A549 (cell line): ENCODE measurements at places on chromosomes 13 and 19.

DNA sequence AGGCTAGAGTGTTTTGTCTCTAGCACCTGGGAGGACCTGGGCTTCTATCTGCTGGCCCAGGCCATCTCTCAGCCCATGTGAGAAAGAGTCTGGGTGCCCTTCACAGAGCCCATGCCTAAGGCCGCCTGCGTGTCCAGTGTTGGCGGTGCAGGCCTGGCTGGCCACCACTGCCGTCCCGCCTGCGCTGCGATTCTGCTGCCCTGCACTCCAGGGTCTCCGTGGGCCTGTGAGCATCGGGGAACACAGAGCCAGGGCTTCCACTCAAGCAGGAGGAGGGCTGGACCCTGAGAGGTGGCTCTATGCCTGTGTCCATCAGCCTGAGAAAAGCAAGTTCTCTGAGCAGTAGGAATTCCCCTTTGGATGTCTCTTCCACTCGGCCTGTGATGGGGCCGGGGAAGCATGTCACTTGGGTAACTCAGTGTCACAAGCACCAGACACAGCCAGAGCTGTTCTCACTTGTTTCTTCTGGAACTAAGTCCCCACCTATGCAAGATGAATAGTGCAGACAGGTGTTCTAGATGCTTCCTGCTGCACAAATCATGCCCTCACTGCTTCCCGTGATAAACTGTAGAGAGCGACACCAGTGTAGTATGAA lies 93.9 kb downstream of the RAB20 start:
- no peak for DNase-seq

GRCh38 chr13:31848621-31849020 lies 109.3 kb downstream of the RXFP2 start:
- no peak for DNase-seq

- no peak for DNase-seq
These were observed 6.0 kb downstream of the ZBTB7A start for GRCh38 chr19:4060621-4061177.

GRCh38 chr13:41019011-41019487 lies at the start of gene ELF1:
TSS of gene ELF1 (minus strand) at chr13:41019316. CDS start at chr13:40982054, 37,262 bp downstream.
- DNase-seq = peak; percentile 50

GRCh38 chr13:76758738-76759137 lies 127.5 kb downstream of the KCTD12 start:
- no peak for DNase-seq

DNA sequence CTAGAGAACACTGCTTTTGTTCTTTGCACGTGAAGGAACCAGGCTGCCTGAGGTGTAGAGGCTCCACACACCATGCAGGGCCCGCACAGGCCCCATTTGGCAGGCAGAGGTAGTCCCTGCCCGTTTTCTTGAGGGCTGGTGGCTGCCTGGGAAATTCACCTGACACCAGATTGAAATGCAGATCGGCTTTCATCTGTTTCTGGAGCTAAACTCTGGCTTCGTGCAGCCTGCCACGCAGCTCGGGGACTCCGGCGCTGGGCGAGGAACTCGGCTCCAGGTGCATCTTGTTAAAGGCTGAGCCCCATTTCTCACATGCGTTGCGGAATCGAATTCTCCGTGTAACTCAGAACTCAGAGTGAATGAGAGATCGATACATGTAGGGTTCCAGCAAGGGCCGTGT lies 37.7 kb downstream of the ATP11A start:
- DNase-seq = no peak

- DNase-seq = no peak
These were observed 26.8 kb downstream of the SKA3 start for GRCh38 chr13:21149568-21149967.
